ENCODE measurements at places on chromosomes 16 and 17. TPM values are rescaled to one million over a fixed set of nuclear protein-coding genes. Genes with fewer than 3 reads are reported as not detected.

DNA sequence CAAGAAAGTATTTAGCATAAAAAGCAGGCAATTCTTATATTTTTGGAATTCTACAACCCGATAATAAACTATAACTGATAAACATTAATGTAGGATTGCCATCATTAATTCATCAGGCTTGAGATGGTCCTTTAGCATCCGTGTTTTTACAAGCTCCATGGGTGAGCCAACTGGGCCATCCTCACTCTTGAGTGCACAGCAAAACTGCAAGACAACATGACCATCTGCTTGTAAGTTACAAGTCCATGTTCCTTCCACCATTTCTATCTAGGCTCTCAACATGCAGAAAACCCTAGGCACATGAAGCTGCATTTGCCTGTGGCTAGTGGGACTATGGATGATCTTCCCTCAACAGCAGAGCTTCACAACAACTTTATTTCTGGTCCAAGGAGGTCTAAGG lies 40.1 kb downstream of the ADAMTS18 start:
- DNase-seq = no peak

DNA sequence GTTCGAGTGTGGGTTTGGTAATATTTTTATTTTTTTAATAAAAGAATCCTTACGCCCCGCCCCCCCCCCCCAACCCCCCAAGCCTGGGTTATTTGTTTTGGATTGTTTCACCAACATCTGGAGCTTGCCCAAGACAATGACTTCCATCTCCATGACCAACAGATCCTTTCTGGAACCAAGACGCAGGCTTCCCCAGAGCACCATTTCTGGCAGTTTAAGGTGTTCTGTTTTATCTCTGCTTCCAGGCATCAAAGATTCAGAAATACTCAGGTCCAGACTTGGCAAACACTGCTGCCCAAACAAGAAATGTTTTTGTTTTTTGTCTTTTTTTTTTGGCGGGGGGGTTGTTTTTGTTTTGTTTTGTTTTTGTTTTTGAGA lies 56.1 kb downstream of the PLXDC1 start:
- DNase-seq = no peak

DNA sequence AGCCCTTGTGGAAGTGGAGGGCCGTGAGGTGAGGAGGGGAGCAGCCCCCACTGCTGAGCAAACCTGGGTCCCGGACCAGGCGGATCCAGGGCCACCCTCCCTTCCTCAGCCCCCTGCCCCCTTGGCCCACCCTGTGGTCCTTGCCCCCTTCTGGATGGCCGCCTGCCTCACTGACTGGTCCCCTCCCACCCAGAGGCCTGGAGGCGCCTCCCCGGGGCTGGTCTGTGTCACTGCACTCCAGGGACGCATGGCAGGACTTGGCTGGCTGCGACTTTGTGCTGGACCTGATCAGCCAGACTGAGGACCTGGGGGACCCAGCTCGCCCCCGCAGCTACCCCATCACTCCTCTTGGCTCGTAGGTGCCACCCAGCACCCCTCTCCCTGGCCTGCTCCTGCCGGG lies 19.2 kb upstream of the SMIM5 start:
- no peak for DNase-seq

DNA sequence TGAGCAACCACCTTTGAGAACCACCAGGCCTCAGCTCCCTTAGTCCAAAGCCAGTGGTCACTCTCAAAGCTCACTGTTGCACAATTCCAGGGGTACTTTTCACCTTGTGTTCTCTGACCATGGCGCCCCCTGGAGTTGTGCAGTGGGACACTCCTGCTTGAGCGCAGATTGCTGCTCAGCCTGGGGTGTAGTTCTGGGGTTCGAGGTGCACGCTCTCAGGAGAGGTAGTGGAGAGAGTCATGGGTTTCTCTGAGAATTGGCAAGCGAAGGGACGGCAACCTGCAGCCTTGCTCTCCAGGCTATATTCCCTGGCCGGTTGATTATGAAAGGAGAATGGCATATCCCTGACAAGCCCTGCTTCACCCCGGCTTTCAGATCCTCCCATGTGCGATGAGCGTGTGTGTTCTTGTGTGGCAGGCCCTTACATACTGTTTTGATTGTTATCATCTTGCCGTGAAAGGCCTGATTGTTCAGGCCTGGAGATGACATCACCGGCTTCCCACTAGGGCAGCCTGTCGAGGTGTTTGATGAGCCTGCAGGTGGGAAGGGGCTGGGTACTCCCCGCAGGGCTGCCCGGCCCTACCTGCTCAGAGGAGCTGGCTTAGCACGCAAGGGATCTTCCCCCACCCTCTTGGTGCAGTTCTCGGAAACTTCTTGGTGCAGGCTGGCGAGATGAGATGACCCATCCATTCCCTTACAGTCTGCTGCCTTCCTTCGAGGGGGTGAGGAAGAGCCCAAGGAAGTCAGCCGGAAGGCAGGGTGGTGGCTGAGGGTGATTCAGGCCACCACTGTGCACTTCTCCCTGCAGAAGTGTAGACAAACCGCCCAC lies 431.2 kb downstream of the SLC39A11 start:
- DNase-seq = no peak

PPY gene
- not detected for polyA plus RNA-seq

MLKL gene
- 10.9 TPM for polyA plus RNA-seq

UBALD2 gene
- 23.2 TPM for polyA plus RNA-seq

DNA sequence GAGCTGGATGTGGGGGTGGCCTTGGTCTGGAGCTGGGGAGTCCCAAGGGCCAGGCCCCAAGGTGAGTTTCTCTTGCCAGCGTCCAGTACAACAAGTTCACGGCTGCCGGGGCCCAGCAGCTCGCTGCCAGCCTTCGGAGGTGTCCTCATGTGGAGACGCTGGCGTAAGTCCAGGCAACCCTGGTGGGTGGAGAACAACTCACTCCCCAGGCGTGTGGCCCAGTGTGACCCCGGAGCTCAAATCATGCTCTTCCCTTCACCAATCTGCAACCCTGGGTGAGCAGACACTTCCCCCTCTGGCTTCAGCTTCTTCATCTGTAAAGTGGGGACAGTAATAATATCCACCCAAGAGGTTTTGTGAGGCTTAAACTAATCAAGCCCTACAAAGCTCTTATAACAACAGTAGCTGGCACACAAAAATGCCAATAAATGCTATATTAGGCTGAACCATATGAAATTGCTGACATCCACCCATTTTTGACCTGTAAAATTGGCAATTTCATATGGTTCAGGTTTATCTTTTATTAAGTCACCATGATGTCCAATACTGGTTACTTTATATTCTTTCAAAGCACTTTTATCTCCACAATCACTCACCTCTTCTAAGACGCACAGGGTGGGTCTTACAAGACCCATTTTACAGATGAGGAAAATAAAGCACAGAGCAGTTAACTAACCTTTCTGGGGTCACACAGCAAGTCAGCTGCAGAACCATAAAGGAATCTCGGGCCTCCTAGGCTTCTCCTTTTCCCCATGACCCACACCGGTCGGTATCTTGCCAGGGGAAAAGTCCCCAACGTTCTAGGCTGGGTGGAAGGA lies 19.7 kb downstream of the DEXI start:
- DNase-seq = peak; percentile 87

DNA sequence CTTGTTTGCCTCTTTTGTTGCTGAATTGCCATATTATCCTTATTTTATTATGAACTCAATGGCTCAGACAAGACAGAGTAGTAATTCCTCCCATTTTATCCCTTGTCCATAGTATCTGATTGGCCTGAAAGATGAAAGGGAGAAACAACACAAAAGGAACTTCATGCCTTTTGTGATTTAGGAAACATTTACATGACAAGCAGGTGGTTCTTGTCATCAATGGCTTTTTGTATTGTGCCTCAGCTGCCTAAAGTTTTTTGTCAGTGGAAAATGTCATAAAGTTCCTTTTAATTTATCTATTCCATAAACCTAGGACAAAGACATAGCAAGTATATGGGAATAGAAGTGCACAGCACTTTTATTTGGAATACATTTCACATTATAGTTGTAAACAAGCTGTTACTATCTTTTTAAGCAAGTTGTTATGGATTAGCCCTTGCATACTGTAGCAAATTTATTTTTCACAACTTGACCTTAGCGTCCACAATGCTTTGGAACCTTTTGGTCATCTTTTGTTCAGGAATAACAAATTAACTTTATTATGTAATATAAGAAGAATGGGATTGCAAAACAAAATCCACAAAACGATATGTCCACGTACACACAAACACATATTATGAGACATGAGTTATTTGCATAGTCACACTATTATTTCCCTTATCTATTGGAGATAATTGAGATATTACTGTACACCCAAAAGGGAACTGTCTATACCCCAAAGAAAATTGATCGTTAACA lies 12.4 kb upstream of the MPHOSPH6 start:
- no peak for DNase-seq

DNA sequence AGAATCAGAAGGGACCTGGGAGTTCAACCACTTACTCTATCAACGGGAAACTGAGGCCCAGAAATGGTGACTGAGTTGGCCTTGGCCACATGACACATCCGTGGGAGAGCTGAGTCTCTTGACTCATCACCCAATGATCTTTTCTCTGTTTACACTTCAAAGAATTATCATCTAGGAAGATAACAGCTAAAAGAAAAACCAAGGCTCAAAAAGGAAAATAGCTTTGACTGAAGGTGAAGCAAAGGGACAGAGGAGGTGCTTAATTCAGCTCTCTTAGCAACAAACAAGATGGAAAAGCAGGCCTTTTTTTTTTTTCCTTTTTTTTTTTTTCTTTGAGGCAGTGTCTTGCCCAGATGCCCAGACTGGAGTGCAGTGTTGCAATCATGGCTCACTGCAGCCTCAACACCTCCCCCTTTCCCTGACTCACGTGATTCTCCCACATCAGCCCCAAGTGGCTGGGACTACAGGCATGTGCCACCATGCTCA lies 16.7 kb downstream of the ERCC4 start:
- DNase-seq = no peak

GRCh38 chr17:10094797-10095196 lies 103.6 kb downstream of the GAS7 start:
- no peak for DNase-seq

DNA sequence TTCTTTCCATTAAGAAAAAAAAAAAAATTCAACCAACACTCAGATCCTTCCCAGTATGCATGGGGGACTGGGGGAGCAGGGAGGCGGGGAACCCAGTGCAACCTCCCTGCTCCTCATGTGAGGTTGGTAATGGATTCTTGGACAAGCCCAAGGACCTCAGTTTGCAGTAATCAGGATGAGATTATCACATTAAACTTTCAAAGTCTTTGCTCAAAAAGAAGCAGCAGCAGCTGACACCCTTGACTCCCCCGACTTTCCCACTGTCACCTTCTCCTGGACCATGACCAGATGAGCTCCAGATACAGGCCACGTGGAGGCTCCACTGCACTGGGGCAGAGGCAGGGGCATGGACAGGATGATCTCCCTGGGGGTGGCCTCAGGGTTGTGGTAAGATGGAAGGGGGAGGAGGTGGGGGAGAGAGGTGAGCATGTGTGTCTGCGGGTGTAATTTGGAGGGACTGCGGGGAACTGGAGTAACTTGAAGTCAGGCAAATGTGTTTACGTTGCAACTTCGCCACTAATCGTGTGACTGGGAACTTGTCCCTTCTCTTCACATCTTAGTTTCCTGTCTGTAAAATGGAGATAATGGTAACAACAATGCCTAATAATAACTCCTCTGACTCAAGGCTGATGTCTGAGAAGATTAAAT lies 19.8 kb downstream of the ZNF385C start:
- no peak for DNase-seq

DNA sequence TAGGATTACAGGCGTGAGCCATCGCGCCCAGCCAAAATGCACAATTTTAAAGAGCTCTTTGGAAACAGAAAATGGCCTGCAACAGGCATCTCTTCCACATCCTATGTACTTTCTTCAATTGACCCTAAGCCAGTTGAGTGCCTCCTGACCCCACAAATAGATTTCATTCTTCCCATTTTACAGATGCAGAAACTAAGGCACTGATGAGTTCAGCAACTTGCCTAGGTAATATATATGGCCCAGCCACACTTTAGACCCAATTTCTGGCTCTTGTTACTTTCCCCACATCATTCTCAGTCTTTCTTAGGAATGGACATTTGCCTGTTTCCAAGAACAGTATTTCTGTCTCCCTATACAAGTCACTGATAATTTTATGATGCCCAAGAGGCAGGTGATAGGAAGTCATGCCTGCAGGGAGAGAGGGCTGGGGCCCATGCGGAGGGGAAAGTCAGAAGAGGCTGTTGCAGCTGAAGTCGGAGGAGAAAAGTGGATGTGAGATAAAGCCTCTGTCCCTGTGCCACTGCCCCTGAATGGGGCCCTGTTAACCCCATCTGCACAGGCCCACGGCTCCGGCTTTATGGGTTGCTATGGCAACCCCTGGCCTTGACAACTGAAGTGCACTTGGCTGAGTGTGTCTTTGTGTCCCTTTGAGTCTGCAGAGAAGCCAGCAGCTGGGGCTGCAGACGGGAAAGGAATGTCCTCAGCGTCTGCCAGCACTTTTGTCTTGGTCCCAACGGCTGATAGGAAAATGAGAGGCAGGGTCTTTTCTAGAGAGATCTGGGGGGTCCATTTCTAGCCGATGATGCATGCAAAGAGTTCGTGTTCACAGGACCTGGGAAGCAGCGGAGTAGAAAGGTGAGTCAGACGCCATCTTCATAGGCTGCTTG lies 45.9 kb downstream of the ABAT start:
- no peak for DNase-seq

- no peak for DNase-seq
These were observed 20.5 kb upstream of the SDR42E2 start for GRCh38 chr16:22141767-22142166.

GRCh38 chr16:29978564-29979270 lies 5.0 kb downstream of the TAOK2 start:
- DNase-seq = peak; percentile 59

DNA sequence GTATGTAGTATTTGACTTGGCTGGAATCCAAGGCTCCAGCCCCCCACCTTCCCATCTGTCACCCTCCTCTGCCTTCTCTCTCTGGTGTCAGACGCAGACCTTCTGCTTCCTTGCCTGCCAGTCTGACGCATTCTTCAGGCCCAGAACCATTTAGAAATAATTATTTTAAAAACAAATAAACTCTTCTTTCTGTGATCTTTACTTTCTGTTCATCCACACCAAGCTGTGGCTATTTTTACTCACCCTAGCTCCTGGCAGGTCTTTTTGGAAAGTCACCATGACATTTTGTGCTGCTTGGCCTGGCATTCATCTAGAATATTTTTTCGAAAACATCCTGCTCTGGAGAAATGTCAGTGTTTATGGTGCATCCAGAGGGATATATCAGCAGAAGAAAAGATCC lies 330.7 kb upstream of the ASIC2 start:
- DNase-seq = no peak

- DNase-seq = no peak
These were observed 650.9 kb downstream of the KCNJ2 start for GRCh38 chr17:70820276-70820675.

KRTAP4-4 gene
- polyA plus RNA-seq = not detected

- no peak for DNase-seq
These were observed 40.8 kb downstream of the SPOP start for GRCh38 chr17:49637050-49637449.

Data from aorta (tissue), 5 donors.